Stimulated activated CD8-positive, alpha-beta memory T cell treated with anti-CD3 and anti-CD28 coated beads, Interleukin-4, amount 100 ng/mL, for 1 hour (primary cell): ENCODE measurements at places on chromosomes 1 and 21.

DNA sequence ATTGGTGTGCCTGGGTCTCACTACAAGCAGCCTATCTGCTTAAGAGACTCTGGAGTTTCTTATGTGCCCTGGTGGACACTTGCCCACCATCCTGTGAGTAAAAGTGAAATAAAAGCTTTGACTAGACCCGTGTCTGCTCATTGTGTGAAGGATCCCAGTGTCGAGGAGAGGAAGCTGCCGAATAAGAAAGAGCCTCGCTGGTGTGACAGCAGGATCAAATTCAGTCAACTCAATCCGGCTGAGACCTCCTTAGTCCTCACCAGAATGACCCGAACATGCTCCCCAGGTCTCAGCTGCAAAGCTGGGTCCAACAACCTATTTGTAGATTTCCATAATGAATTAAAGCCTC lies 14.8 kb downstream of the CD2 start:
- no peak for DNase-seq

DNA sequence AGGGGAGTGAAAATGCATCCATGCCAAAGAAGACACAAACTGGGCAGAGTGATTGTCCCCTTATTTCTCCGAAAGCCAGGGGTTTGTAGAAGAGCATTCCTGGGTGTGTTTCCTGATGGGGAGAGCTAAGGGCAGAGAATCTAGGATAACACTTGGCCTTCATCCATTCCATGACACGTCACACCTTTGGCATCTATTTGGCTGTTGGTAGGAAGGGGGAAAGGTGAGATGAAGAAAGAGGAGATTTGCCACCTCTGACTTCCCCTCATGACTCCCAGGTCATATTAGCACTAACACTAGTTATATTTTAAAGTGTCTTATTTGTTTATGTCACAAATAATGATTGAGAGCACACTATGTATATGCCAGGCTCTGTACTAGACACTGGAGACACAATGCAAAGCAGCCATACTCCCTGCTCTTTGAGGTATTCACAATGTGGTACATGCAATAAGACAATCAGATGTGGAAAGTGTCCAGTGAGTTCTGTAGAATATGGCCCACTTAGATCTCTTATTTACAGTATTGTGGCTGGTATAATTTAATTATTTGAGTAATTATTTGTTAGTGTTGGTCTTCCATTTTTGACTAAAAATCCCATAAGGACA lies 54.5 kb upstream of the GADD45A start:
- DNase-seq = no peak

DNA sequence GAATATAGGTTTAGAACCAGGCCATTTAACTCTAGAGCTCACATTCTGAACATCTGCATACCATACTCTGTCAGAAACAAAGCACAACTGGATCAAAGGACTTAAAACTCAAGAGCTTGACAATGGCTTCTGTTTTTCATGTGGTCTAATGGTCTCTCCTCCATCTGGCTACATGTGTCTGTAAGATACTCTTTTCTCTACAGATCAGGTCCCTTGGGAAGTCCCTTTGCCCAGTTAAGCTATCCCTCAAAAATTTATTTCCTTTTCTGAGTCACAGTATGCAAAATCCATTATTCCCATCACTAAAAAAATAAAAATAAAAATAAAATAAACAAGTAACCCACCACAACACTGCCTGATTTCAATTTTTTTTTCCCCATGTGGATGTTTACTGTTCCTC lies 357.0 kb upstream of the PRMT6 start:
- no peak for DNase-seq

- no peak for DNase-seq
Measured at GRCh38 chr21:38267136-38267755, 10.5 kb downstream of the KCNJ15 start.

DNA sequence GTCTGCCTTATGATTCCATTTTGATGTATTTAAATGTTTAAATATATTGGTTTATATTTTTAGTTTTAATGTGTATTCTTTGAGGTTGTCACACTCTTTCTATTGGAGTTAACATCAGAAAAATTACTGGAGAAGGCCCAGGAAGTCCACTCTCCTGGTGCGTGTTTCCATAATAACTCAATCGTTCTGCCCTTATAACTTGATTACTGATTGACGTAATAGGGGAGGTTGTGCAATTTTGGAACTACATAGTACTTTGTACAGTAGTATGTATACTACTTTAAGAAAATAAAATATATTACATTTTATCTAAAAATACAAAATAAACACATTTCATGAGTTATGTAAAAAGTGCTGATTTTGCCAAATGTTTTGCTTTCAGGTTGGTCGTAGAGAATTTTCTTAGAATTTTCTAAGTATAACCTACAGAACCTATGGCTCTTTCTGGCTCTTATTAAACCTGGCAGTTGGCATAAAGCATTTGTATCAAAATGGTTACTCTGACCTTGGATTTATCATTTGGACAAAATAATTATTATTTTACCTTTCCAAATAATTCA lies 5.7 kb downstream of the PLA2G4A start:
- DNase-seq = no peak

- no peak for DNase-seq
Measured at GRCh38 chr1:153598309-153599172, 14.4 kb downstream of the S100A16 start.

- no peak for DNase-seq
Measured at GRCh38 chr1:178109348-178110143, 15.6 kb downstream of the RASAL2 start.

- DNase-seq = no peak
Measured at GRCh38 chr1:13774121-13774520, 74.1 kb downstream of the PRDM2 start.

GRCh38 chr1:23276531-23276930 lies 59.2 kb upstream of the HTR1D start:
- DNase-seq = no peak

DNA sequence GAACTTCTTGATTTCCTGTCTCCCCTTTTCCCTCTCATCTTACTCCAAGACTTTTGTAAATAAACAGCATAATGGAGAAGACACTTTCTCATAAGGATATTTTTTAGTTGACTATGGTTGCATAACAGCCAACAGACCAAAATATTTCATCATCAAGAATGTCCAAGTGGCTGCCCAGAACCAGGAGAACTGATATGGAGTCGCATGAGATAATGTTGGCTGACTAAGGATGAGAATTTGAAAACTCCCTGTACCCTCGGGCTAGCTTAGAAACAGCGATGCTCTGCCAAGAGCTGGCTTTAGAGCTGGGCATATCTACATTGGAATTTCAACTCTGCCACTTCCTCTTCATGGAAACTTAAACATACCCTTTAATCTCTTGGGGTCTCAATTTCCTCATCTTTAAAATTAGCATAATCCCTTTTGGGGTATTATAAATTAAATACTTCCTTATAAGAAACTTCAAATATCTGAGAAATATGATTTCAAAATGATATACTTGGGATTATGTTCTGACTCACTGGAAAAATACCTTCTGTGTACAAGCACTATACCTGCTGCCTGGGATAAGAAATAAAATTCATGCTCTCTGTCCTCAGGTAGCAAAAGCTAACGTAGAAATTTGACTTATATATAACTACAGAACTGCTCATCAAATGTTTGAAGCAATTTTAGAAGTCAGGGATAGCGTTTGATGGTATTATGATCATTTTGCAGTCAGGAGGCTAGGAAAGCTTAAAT lies 777.3 kb downstream of the LTN1 start:
- DNase-seq = no peak

- DNase-seq = no peak
Measured at GRCh38 chr1:41286486-41286885, 44.4 kb upstream of the SCMH1 start.

- DNase-seq = no peak
Measured at GRCh38 chr21:26443867-26444266, 129.2 kb downstream of the CYYR1 start.

DNA sequence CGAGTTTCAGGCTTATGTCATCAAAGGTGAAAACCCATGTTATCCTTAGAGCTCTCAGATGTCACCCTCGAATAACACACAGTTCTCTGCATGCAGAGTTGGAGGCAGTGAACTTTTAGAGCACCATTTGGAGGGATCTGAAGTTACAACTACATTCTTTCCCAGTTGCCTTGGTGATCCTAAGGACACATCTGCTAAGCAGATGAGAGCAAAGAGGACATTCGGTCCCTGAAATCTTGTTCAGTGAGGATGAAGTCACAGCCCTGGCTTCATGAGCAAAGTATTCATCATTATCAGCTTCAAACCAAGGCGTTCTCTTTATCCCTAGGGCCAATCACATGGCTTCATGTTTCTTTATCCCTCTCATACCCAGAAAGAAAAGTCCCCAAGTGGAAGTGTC lies 23.1 kb upstream of the MCOLN2 start:
- no peak for DNase-seq

DNA sequence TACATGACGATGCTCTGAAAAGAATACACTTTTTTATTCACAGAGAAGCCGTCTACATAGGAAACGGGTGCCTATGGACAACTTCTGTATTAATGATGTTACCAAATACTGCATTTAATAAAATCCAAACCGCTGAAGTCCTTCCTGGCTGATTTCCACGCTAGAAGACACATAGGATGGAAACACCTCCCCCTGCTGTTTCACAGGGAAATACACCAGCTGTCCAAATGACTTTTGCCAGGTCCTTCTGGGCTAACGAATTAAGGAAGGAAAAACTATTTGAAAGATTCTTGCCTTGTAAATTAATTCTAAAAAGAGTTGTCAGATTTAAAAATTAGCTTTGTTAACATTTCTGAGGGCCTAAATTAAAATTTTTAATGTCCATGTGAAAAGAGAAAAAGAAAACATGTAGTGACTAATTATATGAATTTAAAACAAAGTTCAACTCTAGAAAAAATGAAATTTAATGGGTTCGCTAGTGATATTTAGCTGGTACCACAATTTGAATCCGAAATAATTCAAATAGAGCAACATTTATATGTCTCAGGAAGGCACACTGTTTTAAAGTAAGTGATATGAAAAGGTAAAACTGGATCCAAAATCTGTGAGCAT lies 146.0 kb downstream of the RERE start:
- DNase-seq = no peak

DNA sequence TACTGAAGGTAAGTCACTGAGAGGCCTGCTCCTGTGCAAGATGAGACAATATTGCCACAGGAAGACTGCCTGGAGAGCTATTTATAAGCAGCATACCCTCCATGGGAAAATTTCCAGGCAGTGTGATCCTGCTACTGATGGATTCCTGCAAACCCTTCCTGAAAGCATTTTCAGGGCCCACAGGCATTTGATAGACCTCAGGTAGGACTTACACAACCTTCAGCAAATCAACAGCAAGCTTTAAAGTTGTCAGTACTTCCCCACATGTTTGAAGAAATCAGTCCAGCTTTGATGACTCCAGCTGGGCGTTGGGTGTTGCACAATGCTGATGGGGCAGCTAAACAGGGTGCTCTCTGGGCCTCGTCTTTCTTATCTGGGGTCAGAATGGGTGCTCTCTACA lies 108.8 kb downstream of the PLXNA2 start:
- DNase-seq = no peak

- no peak for DNase-seq
Measured at GRCh38 chr1:59013276-59013927, 229.6 kb upstream of the JUN start.

DNA sequence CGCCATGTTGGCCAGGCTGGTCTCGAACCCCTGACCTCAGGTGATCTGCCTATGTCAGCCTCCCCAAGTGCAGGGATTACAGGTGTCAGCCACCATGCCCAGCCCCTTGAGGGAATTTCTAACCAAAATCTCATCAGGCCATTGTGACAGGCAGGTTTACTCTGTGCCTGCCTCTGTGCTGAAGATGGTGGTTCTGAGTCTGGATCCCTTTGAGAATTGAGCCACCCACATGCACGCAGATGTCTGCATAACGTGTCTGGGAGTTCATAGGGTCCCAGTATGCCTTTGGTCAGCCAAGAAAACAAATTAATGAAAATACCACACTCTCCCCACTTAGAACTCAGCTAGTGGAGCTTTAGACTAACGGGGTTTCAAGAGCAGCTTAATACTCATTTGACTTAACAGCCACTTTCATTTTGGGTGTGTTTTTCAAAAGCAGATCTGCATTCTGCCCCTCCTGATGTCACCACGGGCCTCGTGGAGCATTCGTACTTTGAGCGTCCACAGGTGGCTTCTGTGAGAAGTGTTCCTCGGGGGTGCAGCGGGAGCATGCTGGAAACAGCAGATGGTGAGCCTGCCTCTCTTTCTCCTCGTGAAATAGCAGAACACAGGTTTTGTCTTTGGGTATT lies 45.3 kb downstream of the DIP2A start:
- no peak for DNase-seq

GRCh38 chr1:13809461-13810159 lies 109.6 kb downstream of the PRDM2 start:
- DNase-seq = no peak

- DNase-seq = no peak
Measured at GRCh38 chr1:40784771-40785151, 1.2 kb downstream of the KCNQ4 start.

DNA sequence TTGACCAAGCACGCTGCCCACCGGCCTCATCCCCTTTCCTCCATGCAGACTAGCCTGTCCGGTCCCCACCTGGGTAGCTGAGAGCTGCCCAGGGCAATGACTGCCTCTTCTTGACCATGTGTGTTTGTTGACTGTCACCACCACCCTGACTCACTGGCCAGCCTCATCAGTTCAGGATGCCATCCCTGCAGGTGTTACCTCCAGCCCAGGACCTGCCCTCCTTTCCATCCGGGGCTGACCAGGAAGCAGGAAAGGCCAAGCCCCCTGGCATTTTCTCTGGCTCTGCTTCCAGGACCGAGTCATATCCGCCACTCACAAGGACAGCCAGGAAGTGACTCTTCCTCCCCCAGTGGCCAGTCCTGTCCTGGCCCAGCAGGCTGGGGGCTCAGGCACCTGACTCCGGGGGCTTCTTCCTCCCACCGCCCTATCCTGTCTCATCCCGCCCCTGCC lies 17.1 kb downstream of the EPHA2 start:
- no peak for DNase-seq

DNA sequence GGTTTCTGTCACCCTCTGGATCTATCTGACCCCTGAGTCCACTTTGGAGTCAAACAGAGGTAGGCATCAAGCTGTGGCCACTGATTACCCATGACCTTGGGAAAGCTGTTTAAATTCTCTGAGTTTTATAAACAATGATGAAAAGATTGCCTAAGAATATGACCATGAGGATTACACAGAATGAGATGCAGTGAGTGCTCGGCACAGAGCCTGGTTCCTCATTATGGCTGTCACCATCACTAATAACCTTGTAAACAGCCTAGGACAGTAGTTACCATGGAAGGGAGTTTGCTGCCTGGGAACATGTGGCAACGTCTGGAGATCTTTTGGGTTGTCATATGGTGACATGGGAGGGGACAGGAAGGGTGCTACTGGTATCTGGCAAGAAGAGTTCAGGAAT lies 248.3 kb upstream of the KAZN start:
- DNase-seq = no peak

DNA sequence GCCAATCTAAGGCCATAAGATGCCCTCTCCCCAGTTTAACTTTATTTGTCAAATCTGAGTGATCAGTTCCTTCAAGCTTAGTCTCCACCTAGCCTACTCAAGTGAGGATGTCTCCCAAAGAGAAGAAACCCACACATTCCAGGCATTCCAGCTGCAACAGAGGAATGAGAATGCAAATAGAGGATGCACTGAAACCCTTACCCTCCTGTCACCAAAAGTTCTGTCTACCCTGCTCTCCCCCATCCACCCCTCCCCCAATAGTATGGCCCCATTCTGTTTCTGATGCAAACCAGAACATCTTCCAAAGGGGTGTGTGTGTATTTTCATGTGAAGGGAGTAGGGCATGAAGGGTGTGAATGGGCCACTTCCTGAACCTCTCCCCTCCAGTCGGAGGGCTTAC lies 3.0 kb downstream of the DUSP23 start:
- no peak for DNase-seq

GRCh38 chr1:113648478-113648877 lies 110.8 kb downstream of the PHTF1 start:
- DNase-seq = no peak
